Stimulated activated CD8-positive, alpha-beta memory T cell treated with anti-CD3 and anti-CD28 coated beads, Interleukin-4, amount 100 ng/mL, for 48 hours (primary cell): ENCODE measurements at places on chromosomes 1 and 21.

GRCh38 chr1:178927003-178927402, 56.1 kb upstream of the ANGPTL1 start:
- DNase-seq, result no peak

GRCh38 chr1:89910780-89911179, 84.1 kb upstream of the ZNF326 start:
- no peak for DNase-seq

DNA sequence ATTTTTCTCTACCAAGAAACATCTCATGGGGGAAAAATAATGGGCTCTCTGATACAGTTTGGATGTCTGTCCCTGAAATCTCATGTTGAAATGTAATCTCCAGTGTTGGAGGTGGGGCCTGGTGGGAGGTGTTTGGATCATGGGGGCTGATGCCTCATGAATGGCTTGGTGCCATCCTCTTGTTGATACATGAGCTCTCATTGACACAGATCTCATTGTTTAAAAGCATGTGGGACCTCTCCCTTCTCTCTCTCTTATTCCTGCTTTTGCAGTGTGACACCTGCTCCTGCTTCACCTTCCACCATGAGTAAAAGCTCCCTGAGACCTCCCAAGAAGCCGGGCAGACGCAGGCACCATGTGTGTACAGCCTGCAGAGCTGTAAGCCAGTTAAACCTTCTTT, 332.5 kb upstream of the NRIP1 start:
- DNase-seq, result no peak

DNA sequence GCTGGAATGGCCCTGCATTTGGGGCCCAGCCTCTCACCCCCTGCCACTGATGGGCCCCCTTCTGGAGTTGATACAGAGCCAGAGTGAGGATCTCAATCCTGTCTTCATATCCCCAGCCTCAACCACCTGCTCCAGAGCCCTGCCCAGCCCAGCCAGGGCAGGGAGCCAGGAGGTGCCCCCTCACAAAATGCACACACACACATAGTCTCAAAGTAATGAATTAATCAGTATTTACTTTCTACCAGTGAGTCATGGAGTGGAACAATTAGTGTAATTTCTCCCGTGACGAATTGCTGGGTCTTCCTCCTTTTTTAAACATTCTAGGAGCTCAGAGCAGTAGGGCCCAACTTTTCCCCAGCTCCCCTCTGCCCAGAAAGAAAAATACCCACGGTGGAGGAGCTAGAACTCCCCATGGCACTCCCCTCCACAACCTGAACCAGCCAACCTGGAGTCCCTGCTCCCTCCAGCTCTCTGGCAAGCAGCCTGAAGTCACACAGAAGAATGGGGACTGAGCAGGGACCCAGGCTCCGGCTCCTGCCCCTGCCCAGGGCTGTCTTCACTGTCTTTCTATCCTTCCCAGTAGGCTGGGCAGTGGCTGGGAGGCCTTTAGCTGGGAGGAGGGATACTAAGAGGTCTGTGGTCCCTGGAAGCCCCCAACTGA, 29.3 kb downstream of the SDC3 start:
- DNase-seq, result no peak

GRCh38 chr1:204581759-204582158, 65.6 kb downstream of the MDM4 start:
- DNase-seq, result no peak

DNA sequence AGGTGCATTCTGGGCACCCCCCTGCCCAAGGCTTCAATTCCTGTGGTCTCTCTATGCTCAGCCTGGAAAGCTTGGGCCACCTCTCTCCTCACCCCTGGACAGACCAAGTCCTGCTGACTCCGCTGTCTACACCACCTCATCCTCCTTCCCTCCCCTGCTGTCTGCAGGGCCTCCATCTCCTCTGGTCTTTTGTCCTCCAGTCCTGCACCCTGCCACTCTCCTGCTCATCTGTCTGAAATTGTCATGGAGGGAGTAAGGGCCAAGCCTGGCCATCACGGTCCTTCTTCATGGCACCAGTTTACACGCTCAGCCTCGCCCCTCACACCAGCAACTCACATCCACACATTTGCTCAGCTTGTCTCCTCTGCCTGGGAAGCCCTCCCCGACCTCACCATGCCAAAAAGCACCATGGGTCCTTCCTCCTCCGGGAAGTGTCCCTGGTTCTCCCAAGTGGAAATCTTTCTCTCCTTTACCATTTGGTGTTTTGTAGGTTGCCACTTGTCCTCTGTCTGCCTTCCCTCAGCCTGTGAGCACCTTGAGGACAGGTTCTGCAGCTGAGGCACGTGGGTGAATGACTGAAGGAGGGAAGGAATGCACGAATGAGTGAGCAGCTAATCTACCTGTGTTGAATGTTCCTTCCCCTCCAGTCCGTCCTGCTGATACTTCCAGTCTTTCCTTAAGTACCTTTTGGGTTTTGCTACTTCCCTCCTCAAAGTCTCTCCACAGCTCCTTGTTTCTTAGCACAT, 2.1 kb upstream of the SLC2A1 start:
- DNase-seq, result no peak

DNA sequence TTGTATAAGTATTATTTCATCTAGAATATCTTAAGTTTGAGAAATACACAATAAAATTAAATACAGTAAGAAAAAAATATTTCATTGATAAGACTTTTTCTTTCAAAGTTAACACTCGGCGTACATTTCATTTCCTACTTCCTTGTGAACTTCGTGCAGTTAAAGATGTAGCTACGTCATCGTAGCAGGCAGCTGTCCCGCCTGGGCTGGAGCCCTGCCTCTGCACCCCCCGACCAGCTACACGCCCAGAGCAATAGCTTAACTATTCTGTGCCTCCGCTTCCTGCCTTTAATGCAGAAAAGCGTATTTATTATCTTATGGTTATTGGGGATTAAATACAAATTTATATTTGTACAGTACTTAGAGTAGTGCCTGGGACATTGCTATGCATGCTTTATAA, 53.5 kb downstream of the CLSTN1 start:
- no peak for DNase-seq

DNA sequence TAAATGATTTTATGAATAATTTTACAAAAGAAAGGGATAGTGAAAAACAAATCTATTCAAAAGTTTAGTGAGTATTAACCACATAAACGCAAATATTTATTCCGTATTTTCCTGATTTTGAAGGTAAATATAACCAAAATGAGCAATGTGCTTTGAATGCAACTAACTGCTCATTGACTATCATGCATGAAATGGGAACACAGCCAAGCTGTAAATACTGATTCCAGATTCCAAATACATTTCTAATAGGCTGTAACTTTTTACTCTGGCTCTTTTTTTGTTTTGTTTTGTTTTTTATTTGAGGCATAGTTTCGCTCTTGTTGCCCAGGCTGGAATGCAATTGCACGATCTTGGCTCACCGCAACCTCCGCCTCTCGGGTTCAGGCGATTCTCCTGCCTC, 41.8 kb downstream of the SELENOF start:
- no peak for DNase-seq

GRCh38 chr1:116854403-116854690, 55.4 kb upstream of the PTGFRN start:
- no peak for DNase-seq

DNA sequence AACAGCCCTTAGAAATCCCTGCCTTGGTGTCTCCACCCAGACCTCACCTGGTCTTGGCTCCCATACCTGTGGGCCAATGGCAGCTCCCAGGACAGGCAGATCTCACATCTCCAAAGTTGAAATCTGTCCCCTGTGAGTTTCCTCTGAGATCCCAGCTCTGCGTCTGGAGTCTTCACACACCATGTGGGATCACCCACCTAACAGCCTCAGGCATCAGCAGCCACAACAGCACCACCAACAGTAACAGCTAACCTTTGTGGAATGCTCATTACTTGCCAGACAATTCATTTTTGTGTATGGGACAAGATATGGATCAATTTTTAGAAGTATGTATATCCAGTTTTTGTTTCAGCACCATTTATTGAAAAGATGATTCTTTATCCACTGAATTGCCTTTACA, 523.2 kb downstream of the MATN1 start:
- DNase-seq, result no peak

GRCh38 chr21:35102488-35103371, 53.6 kb upstream of the RUNX1 start:
- DNase-seq, result peak; percentile 41

DNA sequence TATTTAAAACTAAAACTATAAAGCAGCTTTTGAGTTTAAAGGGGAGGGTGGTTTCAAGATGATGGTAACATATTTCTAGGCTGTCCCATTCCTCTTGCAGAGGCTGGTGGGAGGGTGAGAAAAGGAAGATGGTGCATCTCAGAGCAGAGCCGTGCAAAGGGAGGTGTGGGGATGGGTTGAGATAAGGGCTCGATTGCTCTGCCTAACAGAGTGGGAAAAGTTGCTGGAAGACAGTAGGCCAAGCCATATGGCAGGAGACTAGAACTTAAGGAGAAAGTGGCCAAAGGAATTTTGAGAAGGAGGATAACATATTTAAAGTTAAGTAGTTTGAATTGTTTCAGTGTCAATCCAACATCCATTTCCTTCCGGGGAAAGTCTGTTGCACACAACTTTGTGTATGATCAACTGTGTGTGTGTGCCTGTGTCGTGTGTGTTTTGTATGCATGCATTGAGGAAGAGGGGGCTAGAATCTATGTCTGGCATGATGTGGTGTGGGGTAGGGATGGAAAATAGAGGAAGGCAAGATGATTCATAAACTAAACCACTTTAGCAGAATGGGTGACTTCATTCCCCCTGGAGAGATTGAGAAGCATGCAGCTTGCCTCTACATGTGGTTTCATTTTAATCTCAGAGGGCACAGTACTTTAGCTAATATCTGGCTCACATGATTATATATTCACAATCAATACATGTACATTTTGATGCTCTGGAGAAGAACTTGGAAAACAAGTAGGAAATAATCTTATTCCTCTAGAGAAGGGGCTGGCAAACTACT, 145.0 kb upstream of the DNAH14 start:
- DNase-seq, result no peak
